ENCODE measurements at places on chromosomes 12 and 14.

GRCh38 chr14:25896777-25897176 is 701.1 kb downstream of the NOVA1 start:
- DNase-seq = no peak

DNA sequence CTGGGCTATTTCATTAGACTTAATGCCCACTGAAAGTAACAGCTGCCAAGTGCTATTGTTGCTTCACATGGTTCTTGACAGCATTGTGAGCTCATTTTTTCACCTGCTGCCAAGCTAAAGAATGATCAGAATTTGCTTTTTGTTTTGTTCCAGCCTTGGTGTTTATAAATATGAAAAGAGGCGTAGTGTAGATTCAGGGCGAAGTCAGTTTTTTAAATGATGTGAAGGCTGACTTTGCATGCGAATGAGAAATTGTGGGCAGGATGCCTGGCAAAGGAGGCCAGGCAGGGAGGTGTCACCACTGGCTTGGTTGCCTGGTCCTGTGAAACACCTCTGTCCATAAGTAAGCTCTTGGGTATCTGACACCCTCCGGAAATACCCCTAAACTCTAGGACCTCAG is 93.3 kb upstream of the NAP1L1 start:
- no peak for DNase-seq

DNA sequence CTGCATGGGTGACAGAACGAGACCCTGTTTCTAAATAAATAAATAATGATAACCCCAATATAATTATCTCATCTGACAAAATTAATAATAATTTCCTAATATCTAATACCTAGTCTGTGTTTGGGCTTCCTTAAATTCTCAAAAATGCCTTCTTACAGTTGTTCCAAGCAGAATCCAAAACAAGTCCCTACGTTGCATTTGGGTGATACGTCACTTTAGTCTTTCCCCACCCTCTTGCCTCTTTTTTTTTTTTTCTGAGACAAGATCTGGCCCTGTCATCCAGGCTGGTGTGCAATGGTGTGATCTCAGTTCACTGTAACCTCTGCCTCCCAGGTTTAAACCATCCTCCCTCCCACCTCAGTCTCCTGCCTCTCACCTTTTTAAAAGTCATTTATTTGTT is 26.7 kb downstream of the VEZT start:
- DNase-seq = no peak

- no peak for DNase-seq
These were observed 1089.7 kb downstream of the TRHDE start for GRCh38 chr12:73361864-73362230.

GRCh38 chr14:46399049-46399448 is 252.5 kb downstream of the RPL10L start:
- no peak for DNase-seq

DNA sequence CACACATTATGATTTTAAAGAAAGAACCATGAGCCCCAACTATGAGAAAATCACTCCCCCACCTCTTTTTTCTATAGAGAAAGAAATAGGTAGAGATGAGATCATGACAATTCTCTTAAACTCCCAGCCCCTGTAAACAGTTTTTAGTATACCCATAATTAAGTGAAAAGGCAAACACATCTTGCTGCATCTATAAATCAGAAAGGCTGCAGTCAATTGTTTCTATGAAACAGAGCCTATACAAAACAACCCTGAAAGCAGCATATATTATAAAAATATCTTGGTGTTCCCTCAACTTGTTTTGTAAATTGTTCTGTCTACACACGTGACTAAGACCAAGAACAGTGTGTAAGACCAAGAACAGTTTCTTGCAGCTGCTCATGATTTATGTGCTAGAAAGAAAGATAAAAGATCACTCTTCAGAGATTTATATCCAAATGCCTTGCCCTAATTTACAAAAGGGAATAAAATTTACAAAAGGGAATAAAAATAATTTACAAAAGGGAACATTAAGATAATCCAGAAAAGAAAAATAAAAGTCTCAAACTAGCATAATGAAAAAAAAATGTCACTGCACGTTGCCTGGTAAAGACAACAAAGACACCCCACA is 4.8 kb downstream of the KITLG start:
- no peak for DNase-seq

DNA sequence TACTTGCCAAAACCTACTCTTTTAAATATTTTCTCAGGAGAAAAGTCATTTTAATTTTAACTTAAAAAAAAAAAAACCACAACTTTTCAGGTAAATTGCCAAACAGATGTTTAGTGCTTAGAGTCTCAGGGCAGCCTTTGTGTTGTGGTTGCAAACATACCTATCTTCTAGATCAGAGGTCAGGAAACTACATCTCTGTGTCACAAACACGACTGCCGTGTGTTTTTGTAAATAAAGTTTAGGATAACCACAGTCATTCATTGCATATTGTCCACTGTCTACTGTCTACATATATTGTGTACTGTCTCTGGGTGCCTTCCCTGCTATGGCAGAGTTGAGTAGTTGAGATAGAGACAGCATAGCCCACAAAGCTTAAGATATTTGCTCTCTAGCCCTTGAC is 48.9 kb downstream of the DYRK2 start:
- peak; percentile 15 for DNase-seq

- DNase-seq = no peak
These were observed 46.5 kb upstream of the GALNT9 start for GRCh38 chr12:132375747-132376463.

GRCh38 chr12:130131801-130132200 is 30.5 kb upstream of the FZD10 start:
- no peak for DNase-seq

DNA sequence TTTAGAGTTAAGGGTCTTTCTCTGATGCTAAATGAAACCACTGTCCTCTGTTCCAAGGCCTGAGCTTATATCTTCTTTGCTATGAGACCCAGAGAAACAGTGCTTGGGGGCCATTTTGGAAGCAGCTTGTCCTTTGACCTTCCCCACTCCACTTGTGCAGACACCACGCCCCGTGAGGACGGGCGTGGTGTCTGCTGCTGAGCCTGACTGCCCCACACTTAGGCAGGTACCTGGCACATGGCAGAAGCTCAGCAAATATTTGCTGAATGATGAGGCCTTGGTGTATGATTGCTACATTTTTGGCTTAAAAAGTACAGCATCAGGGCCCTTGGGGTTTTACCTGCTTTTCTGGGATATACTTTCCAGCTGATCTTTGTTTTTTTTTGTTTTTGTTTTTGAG is 69.9 kb downstream of the RASSF3 start:
- no peak for DNase-seq

DNA sequence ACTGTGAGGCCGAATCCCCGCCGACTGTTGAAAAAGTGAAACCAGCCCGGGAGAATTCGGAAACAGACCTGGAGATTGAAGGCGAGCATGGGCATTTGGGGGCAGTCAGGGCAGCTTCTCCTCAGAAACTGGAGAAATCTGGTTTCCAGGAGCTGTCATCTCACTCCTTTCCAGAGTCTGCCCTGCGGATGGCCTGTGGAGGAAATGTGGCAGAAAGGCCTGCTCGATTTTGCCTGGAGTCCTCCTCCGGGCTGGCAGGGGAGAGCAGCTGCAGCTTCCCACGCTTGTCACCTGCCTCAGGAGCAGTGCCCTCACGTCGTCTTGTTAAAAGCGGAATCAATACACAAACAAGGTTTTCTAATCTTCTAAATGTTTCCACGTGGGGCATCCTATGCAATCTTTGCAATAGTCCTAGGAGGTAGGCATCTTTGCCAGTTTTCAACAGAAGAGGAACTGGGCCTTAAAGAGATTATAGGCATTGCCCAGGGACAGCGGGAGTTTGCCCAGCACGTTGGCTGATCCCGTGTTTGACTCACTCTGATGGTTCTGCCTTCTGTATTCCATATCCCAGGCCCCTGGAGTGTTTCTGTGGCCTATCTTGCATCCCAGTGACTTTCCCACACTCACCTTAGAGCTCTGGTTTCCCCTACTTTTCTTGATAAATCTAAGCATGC is 2.3 kb downstream of the LRRC74A start:
- DNase-seq = no peak

- DNase-seq = peak; percentile 54
These were observed 795 bp downstream of the SMAGP start for GRCh38 chr12:51269174-51270066.

DNA sequence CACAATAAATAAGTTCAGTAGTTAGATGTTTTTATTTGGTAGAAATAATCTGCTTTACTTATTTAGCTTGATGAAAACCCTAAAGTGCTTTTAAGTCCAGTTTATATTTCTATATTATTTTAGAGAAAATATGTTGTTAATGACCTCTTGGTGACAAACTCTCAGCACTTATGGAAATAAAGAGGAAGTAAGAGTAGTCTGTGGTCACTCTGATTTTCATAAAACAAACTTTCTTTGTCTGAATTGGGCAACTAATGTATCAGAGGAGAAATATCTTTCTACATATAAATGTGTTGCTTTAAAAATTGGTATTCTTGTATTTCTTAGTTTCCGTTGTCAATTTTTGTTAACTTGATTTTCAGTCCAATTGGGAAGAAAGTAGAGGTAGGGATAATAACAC is 878.9 kb upstream of the SEL1L start:
- DNase-seq = no peak

Measured in CD4-positive, CD25-positive, alpha-beta regulatory T cell (primary cell).